ENCODE measurements at places on chromosomes 3 and 15.

DNA sequence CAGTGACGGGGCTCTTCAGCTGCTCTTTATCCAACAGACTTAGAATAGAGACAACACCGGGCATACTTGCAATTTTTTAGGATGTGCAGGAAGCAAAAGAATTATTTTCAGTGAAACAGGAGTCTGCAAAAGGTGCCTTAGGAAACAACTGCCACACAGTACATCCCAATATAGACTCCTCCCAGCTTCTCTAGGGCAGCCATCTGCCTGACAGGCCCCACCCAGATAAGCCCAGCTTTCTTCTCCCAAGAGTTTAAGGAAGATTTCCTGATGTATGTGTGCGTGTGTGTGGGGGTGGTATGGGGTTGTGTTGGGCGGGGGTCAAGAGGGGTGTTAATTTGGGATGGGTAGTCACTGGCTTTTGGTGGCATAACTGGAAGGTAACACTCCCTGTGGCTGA is 21.5 kb downstream of the MAP2K1 start:
- no peak for DNase-seq

GRCh38 chr3:134869153-134869726 is 74.2 kb downstream of the EPHB1 start:
- no peak for DNase-seq

DNA sequence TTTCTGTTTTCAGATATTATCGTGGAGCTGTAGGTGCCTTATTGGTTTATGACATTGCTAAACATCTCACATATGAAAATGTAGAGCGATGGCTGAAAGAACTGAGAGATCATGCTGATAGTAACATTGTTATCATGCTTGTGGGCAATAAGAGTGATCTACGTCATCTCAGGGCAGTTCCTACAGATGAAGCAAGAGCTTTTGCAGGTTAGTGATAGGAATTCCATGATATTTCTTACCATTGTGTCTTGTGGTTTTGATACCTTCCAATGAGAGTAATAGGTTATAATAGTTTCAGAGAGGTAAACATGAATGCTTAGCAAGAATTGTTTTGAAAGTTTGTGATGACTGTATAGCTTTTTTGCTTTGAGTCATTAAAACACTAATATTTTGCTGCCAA is 8.5 kb downstream of the RAB11A start:
- no peak for DNase-seq

DNA sequence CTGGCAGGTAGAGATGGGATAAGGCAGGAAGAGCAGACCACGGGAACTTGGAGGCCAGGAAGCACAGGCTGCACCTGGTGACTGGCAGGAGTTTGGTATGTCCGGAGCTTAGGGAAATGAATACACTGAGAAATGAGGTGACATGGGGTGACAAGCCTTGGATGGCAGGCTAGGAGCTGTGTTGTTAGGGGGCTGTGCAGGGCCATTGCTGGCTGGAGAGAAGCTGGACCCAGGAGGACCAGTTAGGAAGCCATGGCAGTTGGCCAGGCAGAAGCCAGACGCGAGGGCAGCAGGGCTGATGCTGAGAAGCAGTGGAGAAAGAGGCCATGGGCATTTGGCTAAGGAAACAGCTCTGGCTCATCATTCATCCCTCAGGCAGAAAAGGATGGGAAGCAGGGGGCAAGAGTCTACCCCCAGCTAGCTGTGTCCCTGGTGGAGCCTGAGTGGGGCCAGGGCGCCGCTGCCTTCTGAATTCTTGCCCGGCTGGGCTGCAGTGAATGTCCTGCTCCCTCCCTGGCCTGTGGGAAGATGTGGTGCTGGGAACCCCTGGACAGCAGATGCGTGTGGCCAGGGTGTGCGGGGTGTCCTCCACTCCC is 255.8 kb downstream of the FAM43A start:
- no peak for DNase-seq

DNA sequence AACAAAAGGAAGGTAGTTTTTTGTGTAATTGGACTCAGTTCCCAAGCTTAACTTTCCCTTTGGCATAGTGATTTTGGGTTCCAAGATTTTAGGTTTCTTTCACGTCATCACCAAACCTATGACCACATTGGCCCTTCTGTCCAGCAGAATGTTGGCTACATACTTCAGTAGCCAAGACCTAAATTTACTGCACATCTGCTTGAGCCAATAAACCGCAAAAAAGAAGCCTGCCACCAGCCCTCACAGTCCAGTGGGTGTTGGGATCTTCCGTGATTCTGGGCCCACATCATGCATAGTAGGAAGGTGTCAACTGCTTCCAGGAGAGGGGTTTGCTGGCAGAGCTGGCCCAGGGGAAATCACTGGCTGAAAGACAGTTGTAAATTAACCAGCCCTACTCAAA is 57.6 kb upstream of the LIPC start:
- DNase-seq = no peak

DNA sequence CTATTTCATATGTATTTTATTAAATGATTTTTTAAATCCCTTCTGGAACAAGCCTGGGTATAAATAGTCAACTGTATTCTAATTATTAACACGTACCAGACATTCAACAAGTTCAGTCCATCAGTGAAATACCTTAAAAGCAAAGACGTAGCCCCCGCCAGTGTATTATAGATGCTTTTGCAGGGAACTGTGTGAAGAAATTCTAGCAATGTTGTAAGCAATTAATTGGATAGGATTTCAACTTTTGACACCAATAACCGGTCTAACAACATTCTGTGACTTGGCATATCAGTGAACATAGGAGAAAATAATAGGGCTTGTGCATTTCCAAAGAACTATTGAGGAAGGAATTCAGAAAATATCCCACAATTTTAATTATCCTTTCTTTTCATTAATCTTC is 67.2 kb upstream of the TGFBR2 start:
- DNase-seq = no peak
